BJ (cell line): ENCODE measurements at places on chromosomes 6 and 20. TPM values are rescaled to one million over a fixed set of nuclear protein-coding genes. Genes with fewer than 3 reads are reported as not detected.

Gene PDE7B
- 1.7 and 2.7 TPM in 2 replicates for polyA plus RNA-seq

GRCh38 chr6:38248500-38249234 lies 391.1 kb downstream of the BTBD9 start:
- DNase-seq, result no peak

Gene CHRNA4
- polyA plus RNA-seq, result not detected in 2 replicates

GRCh38 chr6:157832250-157832967 lies 9.4 kb downstream of the SNX9 start:
- DNase-seq, result no peak

- DNase-seq, result no peak
Measured at GRCh38 chr20:53819973-53820451, 226.4 kb upstream of the ZNF217 start.

GRCh38 chr20:37288091-37288490 lies 1.4 kb upstream of the MANBAL start:
- DNase-seq, result no peak
